Stimulated activated memory B cell treated with anti-CD40 and anti-IgM and Interleukin-4, amounts not matched to agents 10 μg/mL and 1 μg/mL and 100 μg/mL, for 72 hours (primary cell): ENCODE measurements at places on chromosomes 3 and 15.
A peak's percentile ranks its signal among the peaks of the same experiment; 100 is the strongest.

DNA sequence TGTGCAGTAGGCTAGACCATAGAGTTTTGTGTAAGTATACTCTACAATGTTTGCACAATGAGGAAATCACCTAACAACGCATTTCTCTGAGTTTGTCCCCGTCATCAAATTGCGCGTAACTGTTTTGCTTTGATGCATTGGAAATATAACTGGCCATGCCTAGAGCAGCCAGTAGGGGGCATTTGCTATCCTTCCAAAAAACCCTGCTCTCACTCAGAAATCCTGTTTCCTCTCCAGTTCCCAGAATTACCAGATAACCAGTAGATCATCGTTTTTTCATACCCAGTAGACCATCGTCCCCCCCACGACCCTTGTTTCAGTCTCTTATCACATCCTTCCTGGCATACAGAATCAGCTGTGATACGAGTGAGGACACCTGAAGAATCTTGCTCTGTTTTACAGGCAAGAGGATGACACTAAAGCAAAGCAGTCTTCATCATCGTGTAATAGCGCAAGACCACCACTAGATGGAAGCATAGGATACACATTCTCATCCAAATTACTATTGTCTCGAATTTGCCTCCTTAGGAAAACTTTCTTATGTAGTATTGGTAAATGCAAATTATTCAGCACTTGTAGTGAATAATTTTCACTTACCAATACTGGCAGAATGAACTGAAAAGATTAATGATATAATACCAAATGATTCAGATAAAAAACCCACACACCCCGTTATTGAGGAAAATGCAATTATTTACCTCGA is 4.4 kb upstream of the GABRR3 start:
- ATAC-seq: peak; percentile 92

- peak; percentile 92 for ATAC-seq
Measured at GRCh38 chr3:122564155-122564912, at the start of the genes DTX3L and PARP9. Gene DTX3L (plus strand): TSS chr3:122564338. CDS start chr3:122564427, 89 bp downstream. Gene PARP9 (minus strand): TSS chr3:122564300. CDS start chr3:122559620, 4,680 bp downstream.

GRCh38 chr15:84621358-84621979 is 20.7 kb downstream of the ZSCAN2 start:
- ATAC-seq: no peak

DNA sequence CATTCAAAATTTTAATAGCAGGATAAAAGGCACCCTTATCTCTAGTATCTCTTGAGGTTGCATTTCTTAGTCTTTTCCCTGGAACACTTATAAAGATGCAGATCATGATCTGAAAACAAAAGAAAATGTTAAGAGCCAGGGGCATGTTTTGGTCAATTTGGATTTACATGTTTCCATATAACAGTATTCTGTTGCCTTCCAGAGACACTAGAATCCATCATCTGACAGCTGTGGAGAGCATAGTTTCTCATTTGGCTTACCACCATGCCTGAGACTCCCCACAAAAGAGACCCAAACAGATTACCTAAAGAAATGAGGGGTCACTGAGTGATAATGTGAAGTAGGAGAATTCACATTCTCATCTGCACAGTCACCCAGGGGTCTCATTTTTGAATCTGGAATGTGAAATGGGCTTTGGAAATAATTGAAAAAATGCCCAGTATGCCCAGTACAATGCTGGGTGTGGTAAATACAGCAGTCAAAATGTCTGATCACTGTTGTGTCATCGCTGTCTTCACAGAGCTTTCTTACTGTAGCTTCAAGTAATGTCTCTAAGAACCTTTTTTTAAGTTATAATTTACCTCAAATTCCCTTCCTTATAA is 79.9 kb upstream of the ZBTB20 start:
- ATAC-seq: no peak
